Natural killer cell treated with Interleukin-12 subunit alpha and Interleukin-12 subunit beta and Interleukin-15 and Interleukin-18, amount 100 ng/mL, for 72 hours (primary cell): ENCODE measurements at places on chromosomes 2 and 18. TPM values are rescaled to one million over a fixed set of nuclear protein-coding genes. Genes with fewer than 3 reads are reported as not detected.

DNA sequence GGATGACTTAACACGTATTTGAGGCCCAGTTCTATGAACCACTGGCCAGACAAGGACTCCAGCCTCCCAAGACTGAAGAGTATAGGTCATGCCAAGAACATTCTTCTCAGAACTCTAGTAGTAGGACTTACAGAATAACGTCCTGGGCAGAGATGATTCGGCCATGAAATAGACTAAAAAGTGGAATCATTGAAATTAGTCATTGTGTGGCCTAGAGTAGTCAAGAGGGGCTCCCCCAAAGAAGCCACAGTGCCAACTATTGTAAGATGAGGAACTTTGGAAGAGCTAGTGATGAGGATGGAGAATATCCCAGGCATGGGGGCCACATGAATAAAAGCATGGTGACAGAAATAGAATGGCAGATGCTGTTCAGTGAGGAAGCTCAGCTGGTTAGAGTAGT is 101.1 kb downstream of the TRIB2 start:
- DNase-seq, result no peak

DNA sequence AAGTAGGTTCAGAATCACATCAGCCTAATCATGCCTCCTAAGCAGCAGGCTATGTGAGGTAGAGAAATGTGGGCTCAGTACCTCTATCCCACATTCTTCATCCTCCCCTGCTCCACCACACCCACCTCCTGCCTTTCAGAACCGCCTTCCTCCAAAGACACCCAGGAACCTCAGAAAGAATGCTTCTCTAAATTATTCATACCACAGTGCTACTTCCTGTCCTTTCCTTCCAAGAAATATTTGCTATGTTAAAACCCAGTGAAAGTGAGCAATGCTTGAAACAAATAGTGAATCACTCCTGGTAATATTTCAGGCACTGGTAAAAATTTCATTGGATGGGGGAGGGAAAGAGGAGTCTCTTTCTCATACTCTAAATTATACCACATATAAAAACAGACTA is 24.0 kb upstream of the CREB1 start:
- no peak for DNase-seq

The TMEM182 gene
- 4.8 TPM for total RNA-seq

The ALPI gene
- not detected for total RNA-seq
